CMK (cell line): ENCODE measurements at places on chromosomes 7 and 10.

DNA sequence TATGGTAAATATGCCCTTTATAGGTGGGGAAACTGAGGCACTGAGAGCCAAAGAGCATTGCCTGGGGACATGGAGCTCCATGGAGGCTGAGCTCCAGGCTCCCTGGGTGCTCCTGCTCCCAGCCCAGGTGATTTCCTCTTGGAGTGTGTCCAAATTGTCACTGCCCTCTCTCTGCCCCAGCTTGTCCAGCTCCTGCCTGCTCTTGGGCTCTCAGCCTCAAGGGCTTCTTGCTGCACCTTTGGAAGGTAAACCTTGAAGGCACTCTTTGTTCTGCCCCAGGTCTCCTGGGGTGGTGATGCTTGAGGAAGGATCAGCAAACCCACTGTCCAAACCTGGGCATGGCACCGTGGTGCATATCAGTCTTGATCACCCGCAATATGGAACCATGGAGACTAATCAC, 166.1 kb downstream of the RPS24 start:
- no peak for DNase-seq

GRCh38 chr7:159019111-159019510, 125.6 kb downstream of the VIPR2 start:
- DNase-seq, result no peak

DNA sequence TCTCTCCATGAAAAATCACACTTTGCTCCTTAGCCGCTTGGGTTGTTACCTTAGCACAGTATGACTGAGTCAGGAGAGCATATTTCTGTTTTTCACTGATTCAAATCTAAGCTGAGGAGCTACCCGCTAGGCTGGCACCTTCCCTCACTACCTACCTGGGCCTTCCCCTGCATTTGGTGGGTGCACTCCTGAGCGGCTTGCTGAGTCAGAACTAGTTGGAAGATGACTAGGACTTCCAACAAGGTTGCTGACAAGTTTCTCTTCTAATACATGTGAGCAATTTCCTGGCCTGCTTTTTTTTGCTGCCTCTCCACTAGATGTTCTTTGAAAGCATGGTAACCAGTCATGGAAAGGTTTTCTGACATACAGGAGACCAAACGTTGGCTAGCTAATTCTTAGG, 43.8 kb upstream of the SEC61G start:
- no peak for DNase-seq

DNA sequence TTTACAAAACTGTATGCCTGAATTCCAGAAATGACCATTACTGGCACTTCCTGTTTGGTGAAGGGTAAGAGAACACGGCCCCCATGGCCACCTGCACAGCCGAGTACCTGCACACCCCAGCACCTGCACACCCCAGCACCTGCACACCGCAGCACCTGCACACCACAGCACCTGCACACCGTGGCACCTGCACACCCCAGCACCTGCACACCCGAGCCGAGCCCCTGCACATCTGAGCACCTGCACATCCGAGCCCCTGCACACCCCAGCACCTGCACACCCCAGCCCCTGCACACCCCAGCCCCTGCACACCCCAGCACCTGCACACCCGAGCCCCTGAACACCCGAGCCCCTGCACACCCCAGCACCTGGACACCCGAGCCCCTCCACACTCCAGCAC, 243.5 kb downstream of the DNAJB6 start:
- DNase-seq, result no peak

DNA sequence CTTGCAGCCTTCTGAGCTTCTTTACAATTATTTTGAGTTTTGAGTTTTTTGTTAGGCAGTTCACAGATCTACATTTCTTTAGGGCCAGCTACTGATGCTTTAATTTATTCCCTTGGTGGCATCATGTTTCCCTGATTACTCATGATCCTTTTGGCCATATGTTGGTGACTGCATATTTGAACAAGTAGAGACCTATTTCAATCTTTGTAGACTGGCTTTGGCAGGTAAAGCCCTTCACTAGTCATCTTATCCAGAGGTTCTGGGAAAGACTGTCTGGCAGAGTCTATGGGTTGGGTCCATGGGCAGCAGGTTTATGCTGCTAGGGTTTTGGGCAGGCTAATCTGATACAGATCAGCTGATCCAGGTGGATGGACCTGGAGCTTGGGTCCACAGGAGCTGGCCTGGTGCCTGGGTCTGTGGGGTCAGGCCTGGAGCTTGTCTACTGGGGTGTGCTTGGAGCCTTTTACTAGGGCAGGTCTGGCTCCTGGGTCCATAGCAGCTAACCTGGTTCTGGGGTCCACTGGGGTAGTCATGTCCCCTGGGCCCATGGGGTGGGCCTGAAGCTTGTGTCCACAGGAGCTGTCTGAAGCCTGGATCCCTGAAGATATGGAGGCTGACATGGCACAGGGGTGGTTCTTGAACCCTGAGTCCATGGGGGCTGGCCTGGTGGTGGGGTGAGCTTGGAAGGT, 72.7 kb downstream of the GPR85 start:
- no peak for DNase-seq

DNA sequence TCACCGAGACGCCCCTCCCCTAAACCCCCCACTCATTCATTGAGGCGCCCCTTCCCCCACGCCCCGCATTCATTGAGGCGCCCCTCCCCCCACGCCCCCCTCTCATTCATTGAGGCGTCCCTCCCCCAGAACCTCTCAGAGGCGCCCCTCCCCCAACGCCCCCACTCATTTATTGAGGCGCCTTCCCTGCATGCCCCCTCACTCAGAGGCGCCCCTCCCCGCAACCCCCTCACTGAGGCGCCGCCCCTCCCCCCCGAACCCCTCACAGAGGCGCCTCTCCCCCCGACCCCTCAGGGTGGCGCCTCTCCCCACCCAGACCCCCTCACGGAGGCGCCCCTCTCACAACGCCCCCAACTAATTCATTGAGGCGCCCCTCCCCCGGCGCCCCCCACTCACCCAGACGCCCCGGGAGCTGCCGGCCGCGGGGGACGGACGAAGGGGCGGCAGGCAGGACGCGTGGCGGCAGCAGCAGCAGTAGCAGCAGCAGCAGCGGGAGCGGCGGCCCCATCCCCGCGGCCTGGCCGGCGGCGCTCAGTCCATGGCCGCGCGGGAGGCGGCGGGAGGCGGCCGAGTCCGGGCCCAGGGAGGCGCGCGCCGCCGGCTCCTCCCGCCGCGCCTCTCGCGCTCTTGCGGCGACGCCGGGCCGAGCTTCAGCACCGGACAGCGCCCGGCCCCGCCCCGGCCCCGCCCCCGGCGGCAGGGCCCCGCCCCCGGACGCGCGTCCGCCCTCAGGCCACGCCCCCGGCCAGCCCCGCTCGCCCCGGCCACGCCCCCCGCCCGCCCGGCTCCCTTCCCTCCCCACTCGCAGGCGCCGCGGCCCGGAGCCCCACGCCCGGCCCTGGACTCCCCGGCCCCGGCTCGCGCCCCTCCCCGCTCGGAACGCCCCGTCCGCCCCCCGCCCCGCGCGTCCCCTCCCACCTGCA, at the start of gene PTPRN2:
TSS of gene PTPRN2 (minus strand) at position 662 of the 923 bp plus-strand sequence.
- no peak for DNase-seq

DNA sequence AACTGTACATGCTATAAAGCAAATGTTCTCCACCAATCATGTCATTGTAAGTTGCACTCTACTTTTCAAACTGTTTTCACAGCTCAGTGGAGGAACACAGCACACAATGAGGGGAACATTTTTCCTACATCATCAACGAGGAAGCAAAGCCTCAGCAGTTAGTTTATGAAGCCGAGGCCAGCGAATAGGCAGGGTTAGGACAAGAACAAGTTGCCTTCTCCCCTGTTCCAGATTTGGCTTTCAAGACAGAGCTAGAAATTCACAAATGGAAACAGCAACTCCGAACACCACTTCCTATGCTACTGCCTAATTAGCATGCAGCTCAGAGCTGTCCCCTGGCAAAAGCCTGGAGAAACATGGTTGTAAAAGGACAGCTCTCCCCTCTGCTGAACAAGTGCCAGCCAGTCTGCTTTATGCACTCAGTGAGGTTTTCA, 19.8 kb downstream of the ITGB8 start:
- no peak for DNase-seq

GRCh38 chr10:78402591-78402990, 368.9 kb downstream of the RPS24 start:
- no peak for DNase-seq

GRCh38 chr10:90675621-90676020, 182.2 kb downstream of the HTR7 start:
- no peak for DNase-seq

DNA sequence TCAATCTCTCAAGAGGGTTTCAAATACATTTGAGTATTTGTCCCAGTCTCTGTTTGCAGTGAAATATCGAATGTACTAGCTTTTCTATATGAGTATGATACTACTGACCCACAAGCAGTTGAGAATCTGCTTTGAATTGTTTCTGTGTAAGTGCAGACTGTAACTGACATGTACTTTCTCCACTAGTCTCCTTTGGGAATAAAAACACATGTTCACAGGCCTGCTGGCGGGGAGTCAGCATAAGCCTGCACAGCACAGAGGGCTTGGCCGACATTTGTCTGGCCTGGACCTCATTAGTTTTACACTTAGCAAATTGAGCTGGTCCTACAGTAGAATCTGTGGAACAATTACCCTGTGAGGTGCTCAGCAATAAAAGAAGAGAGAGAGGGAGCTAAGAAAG, 72.6 kb downstream of the ITGB8 start:
- DNase-seq, result no peak

DNA sequence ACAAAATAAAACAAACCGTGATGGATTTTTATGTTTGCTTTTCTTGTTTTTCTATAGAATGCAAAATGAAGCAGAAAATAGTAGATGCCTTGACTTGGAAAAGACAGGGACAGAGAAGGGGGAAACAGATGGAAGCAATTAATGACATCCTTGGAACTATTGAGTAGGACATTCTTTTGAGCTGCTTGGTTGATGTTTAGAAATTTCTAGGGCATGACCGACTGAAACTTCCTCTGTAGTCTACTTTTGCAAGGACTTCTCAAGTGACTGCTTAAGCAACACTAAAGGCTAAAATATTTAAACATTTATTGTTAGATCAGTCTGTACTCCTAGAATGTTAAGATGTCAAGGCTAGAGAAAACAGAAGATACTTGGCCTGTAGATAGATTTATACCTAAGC, 49.4 kb downstream of the VCL start:
- no peak for DNase-seq

DNA sequence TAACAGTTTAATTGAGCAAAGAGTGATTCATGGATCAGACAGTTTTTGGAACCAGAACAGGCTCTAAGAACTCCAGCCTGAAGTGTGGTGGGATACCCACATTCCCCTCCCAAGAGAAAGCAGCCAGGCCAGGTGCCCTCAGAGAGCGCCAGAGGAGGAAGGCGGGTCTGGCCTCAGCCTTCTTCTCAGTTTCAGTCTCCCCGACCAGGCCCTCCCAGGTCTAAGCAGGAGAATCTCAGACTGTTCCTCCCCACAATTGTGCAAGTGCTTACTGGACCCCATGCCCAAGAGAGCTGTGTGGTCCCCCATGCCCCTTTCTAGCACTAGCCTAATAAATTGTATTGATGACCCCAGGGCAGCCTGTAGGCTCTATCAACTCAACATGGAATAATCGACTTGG, 25.6 kb downstream of the PPIF start:
- no peak for DNase-seq

GRCh38 chr10:95430231-95430951, 130.8 kb downstream of the SORBS1 start:
- DNase-seq, result peak; percentile 39

DNA sequence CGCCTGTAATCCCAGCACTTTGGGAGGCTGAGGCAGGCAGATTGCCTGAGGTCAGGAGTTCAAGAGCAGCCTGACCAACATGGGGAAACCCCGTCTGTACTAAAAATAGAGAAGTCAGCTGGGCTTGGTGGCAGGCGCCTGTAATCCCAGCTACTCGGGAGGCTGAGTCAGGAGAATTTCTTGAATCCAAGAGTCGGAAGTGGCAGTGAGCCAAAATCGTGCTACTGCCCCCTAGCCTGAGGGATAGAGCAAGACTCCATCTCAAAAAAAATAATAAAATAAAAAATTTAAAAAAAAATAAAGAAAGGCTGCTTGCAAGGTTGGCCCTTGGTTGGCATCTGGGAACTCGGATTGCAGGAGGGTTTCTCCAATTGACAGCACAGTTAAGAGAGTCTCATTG, 221.6 kb downstream of the DGKI start:
- DNase-seq, result no peak

DNA sequence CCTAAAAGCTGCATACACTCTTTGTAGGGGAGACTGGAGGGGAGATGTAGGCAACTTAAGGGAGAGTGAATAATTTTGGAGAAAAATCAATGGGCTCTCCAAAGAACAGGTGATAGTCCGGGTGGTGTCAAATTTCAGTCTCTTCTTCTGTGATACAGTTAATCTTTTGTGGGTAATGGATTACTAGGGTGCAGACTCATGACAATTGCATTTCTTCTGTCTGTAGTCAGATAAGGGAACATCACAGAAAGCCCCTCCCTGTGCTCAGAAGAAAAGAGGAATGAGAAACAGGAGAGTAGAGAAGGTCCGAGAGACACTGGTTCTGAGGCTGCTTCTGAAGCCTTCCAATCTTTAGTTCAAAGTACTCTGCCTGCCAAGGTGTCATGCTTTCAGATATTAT, 1140.7 kb upstream of the LRRN3 start:
- DNase-seq, result no peak

GRCh38 chr10:112913661-112914287, 36.3 kb upstream of the TCF7L2 start:
- no peak for DNase-seq

GRCh38 chr10:77505431-77506334, 131.9 kb downstream of the KCNMA1 start:
- DNase-seq, result no peak

GRCh38 chr10:70432561-70433263, 8.8 kb downstream of the NODAL start:
- DNase-seq, result no peak

DNA sequence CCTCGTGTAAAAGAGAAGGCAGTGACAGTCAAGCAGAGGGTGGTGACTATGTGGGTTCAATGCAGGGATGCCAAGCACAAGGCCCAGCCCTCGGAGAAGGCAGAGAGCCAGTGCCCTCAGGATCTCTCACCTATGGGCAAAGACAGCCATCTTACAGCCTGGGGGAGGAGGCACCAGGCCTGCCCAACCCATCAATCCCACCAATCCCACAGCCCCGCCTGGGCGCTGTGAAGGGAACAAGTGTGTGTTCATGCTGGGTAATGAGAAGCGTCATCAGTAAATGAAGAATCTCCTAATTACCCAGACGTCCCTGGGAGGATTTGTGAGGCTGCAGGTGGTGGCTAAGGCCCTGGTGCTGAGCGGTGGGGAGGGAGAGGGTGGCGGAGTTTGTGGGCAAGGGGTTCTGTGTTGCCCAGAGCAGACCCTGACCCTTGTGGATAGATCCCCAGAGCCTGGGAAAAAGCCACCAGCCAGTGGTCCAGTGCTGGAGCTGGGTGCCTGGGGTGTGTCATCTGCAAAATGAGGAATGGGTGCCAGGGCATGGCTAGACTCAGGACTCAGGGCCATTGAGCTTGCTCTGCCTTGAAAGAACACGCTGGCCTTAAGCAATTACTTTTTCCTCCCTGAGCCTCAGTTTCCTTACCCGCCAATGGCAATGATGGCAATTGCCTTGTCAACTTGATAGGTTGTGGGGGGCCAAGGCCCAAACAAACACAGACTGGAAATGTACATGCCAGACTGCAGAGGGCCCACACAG, 128.1 kb upstream of the UNC5B start:
- DNase-seq, result no peak

- no peak for DNase-seq
Observed at GRCh38 chr7:66950311-66950710, 29.3 kb downstream of the TMEM248 start.

GRCh38 chr7:128940494-128941322, 3.0 kb downstream of the IRF5 start:
- peak; percentile 49 for DNase-seq
